ENCODE measurements at places on chromosomes 2 and 18.
A peak's percentile ranks its signal among the peaks of the same experiment; 100 is the strongest.

GRCh38 chr2:74179063-74179865 lies 585 bp upstream of the MOB1A start:
- DNase-seq: no peak

DNA sequence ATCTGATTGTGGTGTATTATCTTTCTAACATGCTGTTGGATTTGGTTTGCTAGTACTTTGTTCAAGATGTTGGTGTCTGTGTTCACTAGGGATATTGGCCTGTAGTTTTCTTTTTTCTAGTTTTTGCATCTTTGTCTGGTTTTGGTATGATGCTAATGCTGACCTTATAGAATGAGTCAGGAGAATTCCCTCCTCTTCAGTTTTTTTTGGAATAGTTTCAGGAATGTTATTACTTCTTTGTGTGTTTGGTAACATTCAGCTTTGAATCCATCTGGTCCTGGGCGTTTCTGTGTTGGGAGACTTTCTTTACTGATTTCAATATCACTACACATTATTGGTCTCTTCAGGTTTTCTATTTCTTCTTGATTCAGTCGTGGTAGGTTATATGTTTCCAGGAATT lies 124.2 kb upstream of the EPB41L5 start:
- no peak for DNase-seq

DNA sequence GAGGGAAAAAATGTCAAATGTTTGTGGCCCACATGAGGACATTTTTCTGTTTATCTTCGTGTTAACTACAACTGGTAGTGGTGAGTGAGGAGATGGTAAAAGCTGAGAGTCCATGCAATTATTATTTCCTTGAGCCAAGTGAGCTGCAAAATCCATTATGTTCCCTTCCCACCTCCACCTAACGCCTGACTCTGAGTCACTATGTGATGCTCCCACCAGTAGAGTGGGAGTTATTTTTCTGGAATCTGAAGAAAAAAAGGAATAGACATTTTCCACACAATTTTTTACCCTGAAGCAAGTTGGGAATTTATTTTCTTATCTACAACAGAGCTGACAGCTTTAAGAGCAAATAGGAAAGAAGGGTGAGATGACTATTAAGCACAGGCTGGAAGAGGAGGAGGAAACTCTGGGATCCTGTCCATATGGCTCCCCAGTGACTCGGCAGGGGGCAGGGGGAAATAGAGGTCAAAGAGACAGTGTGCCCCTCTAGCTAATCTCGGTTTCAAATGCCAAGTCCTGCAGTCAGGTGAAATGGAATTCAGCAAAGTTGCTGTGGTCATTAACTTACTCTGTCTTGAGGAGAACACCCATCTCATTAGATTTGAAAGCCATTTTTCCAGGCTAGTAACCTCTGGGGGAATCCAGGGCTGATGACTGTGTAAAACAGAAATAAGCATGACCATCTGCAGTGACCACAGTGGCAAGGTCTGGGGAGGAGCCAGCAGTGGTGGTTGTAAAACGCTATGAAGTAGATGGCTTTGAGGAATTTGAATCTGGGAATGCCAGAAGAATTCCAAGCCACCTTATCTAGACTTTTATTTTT lies 463.9 kb downstream of the STK39 start:
- no peak for DNase-seq

- DNase-seq: no peak
Observed at GRCh38 chr2:175025233-175025632, 20.1 kb upstream of the CHN1 start.

GRCh38 chr18:48896875-48897511 lies 53.8 kb downstream of the SMAD7 start:
- peak; percentile 63 for DNase-seq

DNA sequence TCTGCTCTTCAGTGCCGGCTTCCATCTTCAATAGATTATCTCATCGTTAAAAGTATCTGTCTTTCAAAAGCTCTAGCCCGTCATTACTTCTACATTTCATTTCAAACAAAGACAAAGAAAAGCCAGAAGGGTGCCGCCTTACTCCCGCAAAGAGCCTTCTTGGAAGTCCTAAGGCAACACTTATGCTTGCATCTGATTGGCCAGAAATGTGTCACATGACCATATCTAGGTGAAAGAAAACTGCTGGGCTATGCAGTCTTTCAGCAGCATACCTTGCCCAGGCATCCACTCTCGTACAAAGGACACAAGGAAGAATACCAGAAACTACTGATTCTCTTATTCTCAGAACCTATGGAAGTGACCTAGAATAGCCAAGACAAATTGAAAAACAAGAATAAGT lies 217.1 kb upstream of the SLC35G4 start:
- no peak for DNase-seq

GRCh38 chr18:21004726-21005125 lies 106.9 kb downstream of the ROCK1 start:
- no peak for DNase-seq

GRCh38 chr18:79615091-79615490 lies 64.5 kb upstream of the CTDP1 start:
- no peak for DNase-seq

DNA sequence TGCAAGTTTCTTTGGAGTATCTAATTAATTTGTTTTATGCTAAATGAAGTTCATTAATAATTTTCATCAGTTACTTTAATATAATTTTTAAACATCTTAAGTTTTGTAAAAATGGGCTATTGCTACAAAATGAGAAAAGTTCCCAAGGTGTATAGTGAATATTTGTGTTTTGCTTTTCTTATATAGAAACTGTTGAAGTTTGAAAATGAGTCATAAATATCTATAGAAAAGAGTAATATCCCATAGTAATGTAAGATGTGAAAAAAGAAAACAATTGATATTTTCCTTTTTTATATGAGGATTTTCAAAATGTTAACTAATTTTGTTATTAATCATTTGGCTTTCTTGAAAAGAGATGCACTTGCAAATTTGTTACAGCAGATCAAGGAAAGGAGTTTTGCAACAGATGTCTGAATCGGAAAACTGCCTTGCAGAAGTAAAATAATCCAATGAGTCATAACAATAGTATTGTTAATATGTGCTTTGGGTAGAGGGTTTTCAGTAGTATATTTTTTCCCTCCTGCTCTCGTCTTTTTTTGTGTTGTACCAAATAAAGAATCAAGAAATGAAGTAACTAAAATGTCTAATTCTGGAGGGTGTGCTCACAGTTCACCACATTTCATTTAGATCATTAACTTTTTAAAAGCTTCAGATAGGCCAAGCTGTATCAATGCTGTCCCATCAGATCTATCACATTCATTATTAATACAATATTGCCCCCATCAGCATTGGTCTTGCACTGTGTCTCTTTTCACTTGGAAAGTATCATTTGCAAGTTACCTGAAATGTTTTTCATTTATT lies 15.5 kb downstream of the DUSP19 start:
- DNase-seq: no peak

GRCh38 chr18:48136827-48137373 lies 206.4 kb upstream of the SMAD2 start:
- no peak for DNase-seq

- no peak for DNase-seq
Observed at GRCh38 chr18:46278481-46279465, 174.6 kb downstream of the HAUS1 start.

DNA sequence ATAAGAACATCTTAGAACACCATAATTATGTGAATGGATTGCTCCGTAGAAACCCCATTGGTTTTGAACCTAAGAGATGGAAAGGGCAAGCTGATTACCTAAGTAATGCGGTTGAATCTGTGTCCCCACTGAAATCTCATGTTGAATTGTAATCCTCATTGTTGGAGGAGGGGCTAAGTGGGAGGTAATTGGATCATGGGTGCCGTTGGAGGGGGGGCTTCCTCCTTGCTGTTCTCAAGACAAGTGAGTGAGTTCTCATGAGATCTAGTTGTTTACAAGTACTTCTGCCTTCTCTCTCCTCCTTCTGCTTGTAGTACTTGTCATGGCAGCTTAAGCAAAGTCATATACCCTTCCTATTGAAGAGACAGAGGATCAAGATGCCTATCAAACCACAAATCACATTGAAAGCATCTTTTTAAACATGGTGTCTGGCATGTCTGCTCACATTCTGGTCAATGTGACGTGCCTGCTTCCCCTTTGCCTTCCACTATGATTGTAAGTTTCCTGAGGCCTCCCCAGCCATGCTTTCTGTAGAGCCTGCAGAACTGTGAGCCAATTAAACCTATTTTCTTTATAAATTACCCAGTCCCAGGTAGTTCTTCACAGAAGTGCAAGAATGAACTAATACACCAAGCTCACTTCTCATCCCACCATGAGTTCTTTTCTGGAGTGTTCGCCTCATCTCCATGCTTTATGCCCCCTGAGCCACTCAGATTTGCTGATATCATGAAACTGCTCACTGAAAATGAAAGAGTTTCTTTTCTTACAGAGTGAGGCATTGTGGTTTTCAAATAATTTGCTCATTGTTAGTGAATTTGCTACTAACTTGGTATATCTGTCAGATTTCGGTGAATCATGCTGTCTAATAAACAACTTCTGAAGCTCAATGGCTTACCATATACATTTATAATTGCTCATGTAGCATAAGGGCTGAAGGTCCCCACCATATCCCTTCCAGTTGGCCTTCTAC lies 23.6 kb downstream of the KCNE4 start:
- no peak for DNase-seq

- DNase-seq: no peak
Observed at GRCh38 chr2:112493048-112493447, 11.1 kb downstream of the TTL start.

DNA sequence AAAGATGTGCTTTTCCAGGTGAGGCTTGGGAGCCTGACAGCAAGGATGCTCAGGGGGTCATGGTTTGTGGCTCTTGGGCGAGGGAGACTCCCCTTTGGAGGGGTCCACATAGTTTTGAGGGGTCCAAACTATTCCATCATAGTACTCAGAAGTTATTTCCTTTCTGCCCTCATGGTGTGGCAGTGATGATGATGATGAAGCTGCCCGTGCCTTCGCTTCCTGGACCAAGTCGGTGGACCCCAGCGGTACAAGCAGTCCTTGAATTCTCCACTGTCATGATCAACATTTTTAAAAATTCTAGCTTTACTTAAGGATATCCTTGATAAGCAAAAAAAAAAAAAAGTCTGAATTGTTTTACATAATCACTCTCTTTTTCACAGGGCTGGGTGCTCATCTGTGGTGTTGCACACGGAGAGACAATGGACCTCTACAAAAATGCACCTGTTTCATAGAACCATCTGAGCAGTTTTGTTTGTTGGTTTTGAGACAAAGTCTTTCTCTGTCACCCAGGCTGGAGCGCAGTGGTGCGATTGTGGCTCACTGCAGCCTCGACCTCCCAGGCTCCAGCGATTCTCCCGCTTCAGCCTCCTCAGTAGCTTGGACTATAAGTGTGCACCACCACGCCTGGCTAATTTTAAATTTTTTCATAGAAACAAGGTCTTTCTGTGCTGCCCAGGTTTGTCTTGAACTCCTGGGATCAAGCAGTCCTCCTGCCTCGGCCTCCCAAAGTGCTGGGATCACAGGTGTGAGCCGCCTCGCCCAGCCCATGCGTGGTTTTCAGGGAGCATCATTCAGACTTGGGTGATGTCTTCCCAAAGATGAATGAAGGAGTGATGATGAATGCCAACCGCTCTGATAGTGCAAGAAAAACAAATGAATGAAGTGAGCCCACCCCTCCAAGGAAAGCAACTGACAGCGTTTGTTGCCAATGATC lies 271.4 kb upstream of the HDAC4 start:
- DNase-seq: no peak

DNA sequence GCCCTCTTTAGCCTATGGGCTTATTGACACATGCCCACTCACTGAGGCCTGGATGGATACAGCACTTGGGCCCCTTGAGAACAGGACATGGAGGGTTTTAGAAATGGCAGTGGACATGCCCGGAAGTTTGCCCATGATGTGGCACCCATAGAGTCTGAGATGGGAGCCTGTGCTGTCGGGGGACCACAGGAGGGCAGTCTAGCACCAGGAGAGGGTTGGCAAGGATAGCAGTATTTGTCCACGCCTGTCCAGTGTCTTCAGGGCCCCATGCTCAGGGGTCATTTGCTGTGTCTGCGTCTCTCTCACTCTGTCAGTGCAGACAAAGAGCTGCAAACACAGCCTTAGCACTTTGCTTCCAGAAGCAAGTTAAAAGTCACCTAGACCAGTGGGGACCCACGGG lies 48.7 kb downstream of the IL1RL2 start:
- no peak for DNase-seq

DNA sequence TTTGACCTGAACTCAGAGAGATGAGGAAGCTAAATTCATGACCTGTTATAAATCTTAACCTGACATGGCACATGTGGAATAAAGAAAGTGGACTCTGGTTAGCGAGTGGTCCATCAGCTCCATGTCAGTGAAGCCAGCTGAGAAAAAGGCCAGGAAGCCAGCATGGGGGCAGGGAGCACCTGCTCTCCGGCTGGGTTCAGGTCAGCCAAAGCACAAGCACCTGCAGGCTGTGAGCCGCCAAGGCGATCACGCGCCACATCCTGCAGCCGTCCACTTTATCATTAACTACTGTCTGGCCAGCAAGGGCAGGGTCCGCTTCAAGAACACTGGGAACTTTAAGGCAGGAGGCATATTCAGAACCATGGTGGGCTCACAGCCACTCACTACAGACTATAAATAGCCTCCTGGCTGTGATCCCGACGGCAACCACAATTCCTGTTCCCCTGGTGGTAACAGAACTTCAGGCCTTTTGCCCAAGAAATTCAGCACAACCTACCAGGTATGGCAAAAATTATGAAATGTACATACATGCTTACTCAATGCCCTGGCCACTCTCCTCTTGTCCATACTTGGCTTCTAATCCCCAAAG lies 35.5 kb downstream of the ACVR1 start:
- no peak for DNase-seq

- no peak for DNase-seq
Observed at GRCh38 chr2:24743924-24744323, 49.3 kb downstream of the PTRHD1 start.
